T47D (cell line): ENCODE measurements at places on chromosomes 7 and 10.

DNA sequence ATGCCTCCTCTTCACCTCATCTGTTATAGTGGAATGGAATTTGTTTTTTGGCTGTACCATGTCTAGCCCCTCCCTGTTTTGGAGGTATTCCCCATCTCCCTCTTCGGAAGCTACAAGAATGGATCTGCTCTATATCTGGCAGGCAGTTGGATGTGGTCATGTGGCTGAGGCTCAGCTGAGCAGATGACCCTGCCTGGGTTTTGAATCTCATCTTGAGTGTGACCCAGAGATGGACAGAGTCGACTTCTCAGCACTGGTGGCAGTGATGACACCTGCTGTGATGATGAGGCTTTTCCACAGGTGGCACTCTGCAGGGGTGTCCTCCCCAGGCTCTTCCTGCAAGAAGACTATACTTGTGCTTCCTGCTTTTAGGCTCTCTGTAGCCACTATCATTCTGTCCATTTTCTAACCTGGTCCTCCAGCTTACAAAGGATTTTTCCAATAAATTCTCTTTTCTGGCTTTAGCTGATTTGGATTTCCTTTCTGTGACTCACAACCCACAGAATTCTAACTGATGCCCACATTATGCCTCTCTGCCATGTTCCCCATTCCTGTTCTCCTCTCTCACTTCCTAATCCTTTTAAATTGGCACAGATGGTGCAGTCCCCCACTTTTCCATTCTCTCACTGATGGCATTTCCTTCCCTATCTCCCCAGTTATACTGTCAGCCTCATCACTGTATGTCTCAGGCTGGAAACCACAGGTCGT is 7.5 kb upstream of the ARHGAP22 start:
- DNase-seq: no peak

GRCh38 chr10:22319980-22320558 is 830 bp upstream of the BMI1 start:
- DNase-seq: no peak

- no peak for DNase-seq
These were observed 43.3 kb downstream of the RBM20 start for GRCh38 chr10:110687400-110687799.

- no peak for DNase-seq
These were observed 632.6 kb upstream of the KCND2 start for GRCh38 chr7:119640326-119640725.

DNA sequence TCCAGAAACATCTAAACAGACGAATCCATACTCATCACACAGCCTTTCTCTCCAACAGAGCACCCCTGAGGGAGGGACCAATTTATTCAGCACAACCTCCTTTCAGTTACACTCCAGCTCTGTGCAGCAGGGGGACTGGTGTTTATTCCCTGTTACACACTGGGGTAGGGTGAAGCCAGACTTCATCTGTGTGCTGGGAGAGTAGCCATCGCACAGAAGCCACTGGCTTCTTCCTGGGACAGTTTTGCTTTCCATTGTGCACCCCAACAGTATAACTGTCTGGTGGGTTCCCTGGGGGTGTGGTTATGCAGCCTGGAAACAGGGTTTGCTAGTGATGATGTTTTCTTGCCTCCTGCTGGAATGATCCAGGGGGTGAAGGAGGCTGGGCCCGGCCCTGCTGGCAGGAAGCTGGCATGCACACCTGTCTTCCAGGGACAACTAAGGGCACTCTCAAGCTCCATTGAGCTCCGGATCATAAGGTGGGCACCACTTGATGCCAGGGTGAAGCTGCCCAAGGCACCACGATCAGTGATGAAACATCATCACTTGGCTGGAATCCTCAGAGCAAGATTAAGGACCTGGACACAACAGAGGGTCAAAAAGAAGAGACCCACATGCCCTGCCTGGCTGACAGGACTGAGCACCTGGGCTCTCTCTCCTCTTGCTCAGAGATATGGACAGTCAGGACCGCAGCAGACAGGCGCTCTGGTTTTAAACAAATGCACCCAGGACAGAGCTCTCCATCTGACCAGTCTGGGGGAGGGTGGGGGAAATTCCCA is 293.2 kb downstream of the GRID1 start:
- DNase-seq: no peak

DNA sequence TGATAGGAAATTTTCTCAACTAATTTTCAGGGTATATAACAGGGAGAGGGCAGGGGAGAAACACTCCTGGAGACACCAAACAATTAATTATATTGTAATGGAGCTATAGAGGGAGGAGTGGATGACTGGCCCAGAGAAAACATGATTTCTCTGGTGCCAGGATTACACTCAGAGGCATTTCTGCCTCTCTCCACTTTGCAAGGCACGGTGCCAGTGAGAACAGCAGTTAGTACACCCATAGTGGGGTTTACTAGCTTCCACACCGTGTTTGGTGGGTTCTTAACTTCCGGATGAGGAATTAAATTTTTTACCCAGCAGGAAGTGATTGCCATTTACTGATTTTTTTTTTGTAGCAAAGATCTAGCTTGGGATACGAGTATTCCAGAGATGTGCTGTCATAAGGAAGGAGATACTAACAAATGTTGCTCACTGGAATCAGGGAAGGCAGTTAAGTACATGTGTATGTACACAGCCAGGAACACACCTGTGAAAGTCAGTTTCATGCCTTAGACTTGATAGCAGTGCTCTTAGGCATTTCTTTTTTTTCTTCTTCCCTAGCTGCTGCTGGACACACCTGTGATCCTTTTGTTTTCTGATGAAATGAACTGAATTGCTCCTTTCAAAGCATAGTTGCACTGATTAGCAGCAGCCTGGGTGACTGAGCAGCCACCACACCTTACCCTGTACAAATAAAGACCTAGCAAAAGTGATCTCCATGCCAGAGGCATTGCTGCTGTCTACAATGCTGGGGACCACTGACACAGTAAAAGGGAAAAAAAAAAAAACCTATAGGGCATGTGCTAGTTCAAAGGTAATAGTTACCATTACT is 58.1 kb downstream of the POLL start:
- DNase-seq: no peak

DNA sequence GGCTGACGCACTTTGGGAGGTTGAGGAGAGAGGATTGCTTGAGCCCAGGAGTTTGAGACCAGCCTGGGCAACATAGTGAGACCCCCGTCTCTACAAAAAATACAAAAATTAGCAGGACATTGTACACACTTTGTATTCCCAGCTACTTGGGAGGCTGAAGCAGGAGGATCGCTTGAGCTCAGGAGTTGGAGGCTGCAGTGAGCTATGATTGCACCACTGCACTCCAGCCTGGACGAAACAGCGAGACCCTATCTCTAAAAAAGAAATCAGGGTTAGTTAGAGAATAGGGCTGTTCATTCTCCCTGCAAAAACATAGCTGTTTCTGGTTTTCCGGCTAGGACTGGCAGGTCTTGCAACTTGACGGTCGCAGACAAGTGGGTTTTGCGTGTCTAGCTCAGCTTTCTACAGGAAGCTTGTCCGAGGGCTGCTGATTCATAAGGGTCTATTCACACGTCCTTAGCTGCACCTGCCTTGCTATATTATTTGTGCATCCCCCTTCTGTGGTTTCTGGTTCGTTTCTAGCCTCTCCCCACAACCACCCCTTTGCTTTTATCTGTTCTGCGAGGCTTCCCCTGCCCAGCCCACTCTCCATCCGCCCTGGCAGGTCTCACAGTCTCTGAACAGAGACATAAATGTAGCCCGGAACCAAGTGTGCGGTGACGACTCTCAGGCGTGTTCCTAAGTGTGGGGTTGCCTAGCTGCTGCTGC is 10.7 kb downstream of the AMZ1 start:
- DNase-seq: no peak

GRCh38 chr7:139871331-139871730 is 42.3 kb downstream of the TBXAS1 start:
- DNase-seq: no peak

GRCh38 chr7:101628522-101628921 is 574 bp downstream of the MYL10 start:
- DNase-seq: no peak

DNA sequence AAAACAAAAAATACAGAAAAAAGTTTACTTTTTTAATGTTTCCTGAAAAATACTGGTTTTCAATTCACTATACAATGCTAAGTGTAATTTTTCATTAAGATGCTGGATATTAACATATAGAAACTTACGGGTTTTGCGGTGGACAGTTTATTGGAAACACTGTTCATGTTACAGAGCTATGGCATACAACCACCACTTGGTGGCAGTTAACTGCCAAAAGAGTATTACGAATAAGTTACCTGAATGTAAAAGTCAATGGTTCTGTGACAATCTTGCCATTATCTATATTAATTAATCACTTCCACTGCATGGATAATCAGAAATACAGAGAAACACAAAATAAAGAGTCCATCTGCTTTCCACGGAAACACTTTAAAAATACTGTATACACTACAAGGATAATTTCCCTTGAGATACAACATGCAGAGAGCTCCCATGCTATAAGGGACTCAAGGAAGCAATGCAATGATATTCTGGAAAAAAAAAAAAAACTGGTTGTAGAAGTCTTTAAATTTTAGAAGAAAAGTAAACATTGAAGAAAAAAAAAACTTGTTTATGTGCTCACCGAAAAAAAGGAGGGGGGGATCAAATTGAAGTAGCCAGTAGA is 97.0 kb downstream of the TPK1 start:
- no peak for DNase-seq

DNA sequence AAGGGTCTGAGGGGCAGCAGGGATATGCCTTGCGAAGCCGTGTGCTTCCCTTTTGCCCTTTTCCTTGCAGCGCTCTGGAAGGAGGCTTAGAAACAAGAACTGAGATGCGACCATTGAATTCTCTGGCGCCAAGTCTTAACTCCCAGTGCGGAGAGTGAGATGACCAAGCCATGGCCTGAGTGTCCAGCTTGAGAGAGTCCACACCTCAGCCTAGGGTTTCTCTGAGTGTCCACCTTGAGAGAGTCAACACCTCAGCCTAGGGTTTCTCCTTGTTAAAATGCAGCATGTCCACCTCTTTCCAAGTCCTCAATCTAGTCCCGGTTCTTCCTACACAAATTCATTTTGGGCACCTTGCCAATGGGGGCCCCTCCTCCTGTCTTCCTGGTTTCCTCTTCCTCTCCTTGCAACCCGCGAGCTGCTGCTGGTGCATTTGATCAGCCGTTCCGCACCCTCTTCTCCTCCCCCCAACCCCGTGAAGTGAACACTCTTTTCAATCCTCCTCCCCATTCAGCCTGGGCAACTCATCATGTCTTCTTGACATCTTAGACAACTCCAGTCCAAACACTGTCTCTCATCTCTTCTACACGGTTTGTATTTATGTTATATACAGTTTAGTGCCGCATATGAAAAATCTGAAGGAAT is 178.2 kb upstream of the PITRM1 start:
- no peak for DNase-seq
